Airway epithelial cell (primary cell): ENCODE measurements at places on chromosomes 1 and 21. TPM values are rescaled to one million over a fixed set of nuclear protein-coding genes. Genes with fewer than 3 reads are reported as not detected.

The BSND gene
- total RNA-seq: not detected in 2 replicates

The CELA3A gene
- not detected in 2 replicates for total RNA-seq

The CD53 gene
- not detected in 2 replicates for total RNA-seq

The DDX20 gene
- 16.2 and 25.7 TPM in 2 replicates for total RNA-seq

The SLC30A1 gene
- 11.6 and 16.5 TPM in 2 replicates for total RNA-seq

The RHOU gene
- 0.07 and 0.19 TPM in 2 replicates for total RNA-seq

The NR5A2 gene
- total RNA-seq: not detected in 2 replicates

The NID1 gene
- 5.6 and 6.3 TPM in 2 replicates for total RNA-seq

The SMCP gene
- total RNA-seq: not detected in 2 replicates

The CRYAA gene
- not detected in 2 replicates for total RNA-seq

The RGS16 gene
- 0.74 and 1.2 TPM in 2 replicates for total RNA-seq

The MAD2L2 gene
- total RNA-seq: 56.6 and 58.2 TPM in 2 replicates

The PLD5 gene
- 0.84 and 1.4 TPM in 2 replicates for total RNA-seq

The AMY2A gene
- total RNA-seq: not detected in 2 replicates

The TFF2 gene
- not detected in 2 replicates for total RNA-seq

The TESK2 gene
- total RNA-seq: 3.2 and 4.7 TPM in 2 replicates

The NPHS2 gene
- total RNA-seq: not detected in 2 replicates

The PPIH gene
- 60.7 and 78.7 TPM in 2 replicates for total RNA-seq

The CASQ2 gene
- 0.07 TPM in 1 of 2 replicates, not detected in the other for total RNA-seq

The OR2T33 gene
- total RNA-seq: not detected in 2 replicates

The PRAMEF9 gene
- total RNA-seq: not detected in 2 replicates

The MCL1 gene
- 257 and 258 TPM in 2 replicates for total RNA-seq

The PCAT6 gene
- total RNA-seq: 0.93 and 2.9 TPM in 2 replicates

The L1TD1 gene
- total RNA-seq: 0.74 and 1.1 TPM in 2 replicates
